ENCODE measurements at places on chromosomes 1 and 21.

GRCh38 chr1:92117526-92117925 lies 37.4 kb downstream of the BTBD8 start:
- DNase-seq: no peak

- no peak for DNase-seq
Observed at GRCh38 chr1:212656730-212657129, 42.9 kb downstream of the BATF3 start.

- DNase-seq: no peak
Observed at GRCh38 chr1:1048765-1049164, 25.3 kb downstream of the RNF223 start.

GRCh38 chr1:45660336-45660735 lies 26.0 kb downstream of the GPBP1L1 start:
- no peak for DNase-seq

DNA sequence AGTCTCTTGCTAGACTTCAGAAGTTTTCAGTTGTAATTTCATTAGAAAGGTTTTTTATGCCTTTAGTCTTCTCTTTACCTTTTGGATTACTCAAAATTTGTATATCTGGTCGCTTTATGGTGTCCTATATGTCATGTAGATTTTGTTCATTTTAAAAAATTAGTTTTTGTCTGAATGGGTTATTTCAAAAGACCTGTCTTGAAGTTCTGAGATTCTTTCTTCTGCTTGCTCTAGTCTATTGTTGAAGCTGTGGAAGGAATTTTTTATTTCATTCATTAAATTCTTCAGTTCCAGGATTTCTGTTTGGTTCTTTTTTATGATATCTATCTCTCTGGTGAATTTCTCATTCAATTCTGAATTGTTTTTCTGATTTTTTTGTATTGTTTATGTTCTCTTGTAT lies 46.5 kb upstream of the GCLM start:
- no peak for DNase-seq

DNA sequence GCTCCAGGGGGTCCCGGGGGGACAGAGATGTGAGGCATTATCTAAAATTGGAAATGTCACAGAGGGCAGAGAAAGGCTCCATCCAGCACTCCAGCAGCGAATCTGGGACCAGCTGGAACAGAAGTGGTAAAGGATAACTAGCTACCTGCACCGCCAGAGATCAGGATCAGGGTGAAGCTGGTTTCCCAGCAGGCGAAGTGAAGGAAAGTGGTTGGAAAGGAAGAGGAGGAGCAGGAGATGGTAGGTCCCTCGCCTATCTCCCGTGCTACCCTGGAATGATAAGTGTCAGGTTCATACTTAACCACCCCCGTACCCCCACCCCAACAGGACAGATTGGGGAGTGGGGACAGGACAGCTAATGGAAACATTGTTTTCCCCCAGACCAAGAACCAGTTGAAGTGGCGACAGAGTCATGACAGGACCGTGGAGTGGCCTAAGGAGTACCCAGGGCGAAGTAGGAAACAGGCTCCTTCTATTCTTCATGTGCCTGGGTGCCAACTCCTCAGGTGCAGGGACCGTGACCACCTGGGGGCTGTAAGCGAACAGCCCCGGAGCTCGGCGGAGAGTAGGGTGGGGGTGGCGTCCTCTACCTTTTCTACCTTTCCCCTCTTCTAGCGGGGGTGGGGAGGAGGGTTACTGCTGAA lies 717 bp downstream of the B4GALT3 start:
- no peak for DNase-seq

- no peak for DNase-seq
Observed at GRCh38 chr1:101073836-101074235, 48.3 kb upstream of the DPH5 start.

GRCh38 chr1:32331549-32331948 lies 4.5 kb downstream of the MARCKSL1 start:
- DNase-seq: no peak
